ENCODE measurements at places on chromosomes 2 and 18. TPM values are rescaled to one million over a fixed set of nuclear protein-coding genes. Genes with fewer than 3 reads are reported as not detected.
A peak's percentile ranks its signal among the peaks of the same experiment; 100 is the strongest.

INHA gene
- 0.73 TPM for total RNA-seq

DNA sequence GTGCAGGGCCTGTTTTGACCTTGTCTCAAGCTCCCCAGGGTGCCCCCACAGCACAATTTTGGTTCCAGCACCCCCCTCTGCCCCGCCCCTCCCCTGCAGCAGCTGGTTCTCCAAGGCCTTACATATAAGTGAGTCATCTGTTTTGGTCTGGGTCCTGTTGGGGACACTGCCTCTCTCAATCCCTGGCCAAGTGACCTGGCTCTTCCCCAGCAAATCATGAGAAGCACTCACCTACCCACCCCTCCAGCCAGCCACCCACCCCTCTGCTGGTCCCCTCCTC is 90.5 kb downstream of the INHBB start:
- no peak overlapping the region for H3K27ac ChIP-seq
- no peak overlapping the region for H3K4me3 ChIP-seq
- no peaks in the 10 kb centered on the region for H3K36me3 ChIP-seq
- H3K27me3 ChIP-seq, result peaks cover 61% of the 10 kb centered on the region

GRCh38 chr18:79942211-79942610 is 9.2 kb downstream of the SLC66A2 start:
- peaks cover 4% of the 10 kb centered on the region for H3K4me1 ChIP-seq
- no peak overlapping the region for H3K27ac ChIP-seq
- H3K27me3 ChIP-seq, result no peaks in the 10 kb centered on the region
- no peak for DNase-seq

DNA sequence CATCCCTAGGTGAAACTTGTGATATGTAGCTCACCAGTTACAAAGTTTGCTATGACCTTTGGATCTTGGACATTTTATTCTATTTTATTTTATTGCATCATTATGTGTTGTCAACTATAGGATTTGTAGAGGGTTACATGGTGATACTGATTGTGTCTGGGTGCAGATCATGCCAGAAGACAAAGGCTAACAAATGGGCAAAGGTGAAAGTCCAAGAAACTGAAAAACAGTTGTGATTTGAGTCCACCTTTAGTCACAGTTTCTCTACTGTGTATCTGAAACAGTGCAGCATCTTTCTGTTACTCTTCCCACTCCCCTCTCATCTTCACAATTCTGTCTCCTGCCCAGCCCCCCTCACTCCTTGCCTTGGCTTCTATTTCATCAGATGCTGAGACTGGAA is 111.9 kb upstream of the LYPD6 start:
- DNase-seq, result no peak
- no peaks in the 10 kb centered on the region for H3K4me1 ChIP-seq
- no peaks in the 10 kb centered on the region for H3K27me3 ChIP-seq
- H3K4me3 ChIP-seq, result no peak overlapping the region

TSPYL6 gene
- not detected for total RNA-seq

GBX2 gene
- total RNA-seq, result 0.89 TPM

- H3K27me3 ChIP-seq, result no peaks in the 10 kb centered on the region
- no peak overlapping the region for H3K27ac ChIP-seq
- no peaks in the 10 kb centered on the region for H3K36me3 ChIP-seq
- H3K4me1 ChIP-seq, result peaks cover 3% of the 10 kb centered on the region
These were observed 54.2 kb downstream of the LANCL1 start for GRCh38 chr2:210422366-210422765.

GRCh38 chr18:37537868-37538525 is 27.6 kb downstream of the CELF4 start:
- peaks cover 15% of the 10 kb centered on the region for H3K4me1 ChIP-seq
- 0 out of 2 replicates have a peak overlapping the region, but pooled peaks have one; percentile 48 for H3K27ac ChIP-seq
- peak; percentile 95 for DNase-seq
- H3K27me3 ChIP-seq, result peaks cover 5% of the 10 kb centered on the region

ATP6V1B1 gene
- total RNA-seq, result not detected

DNA sequence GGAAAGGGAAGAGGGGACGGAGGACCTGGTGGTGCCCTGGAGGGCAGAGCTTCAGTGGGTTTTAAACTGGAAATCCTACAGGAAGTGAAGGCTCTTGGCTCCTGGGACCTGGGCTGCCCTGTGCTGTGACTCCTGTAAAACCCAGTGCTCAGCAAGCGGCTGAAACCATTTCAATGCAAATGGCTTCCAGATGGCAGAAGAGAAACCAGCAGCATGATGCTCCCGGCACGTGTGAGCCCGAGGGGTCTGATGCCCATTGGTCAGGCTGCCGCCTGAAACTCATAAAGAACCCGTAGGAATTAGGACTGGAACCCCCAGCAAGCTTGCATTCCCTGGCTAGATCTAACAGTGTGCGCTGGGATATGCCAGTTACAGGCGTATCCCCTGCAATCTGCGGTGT is 109.2 kb upstream of the THOC1 start:
- no peaks in the 10 kb centered on the region for H3K36me3 ChIP-seq

- H3K36me3 ChIP-seq, result no peaks in the 10 kb centered on the region
- peak; percentile 66 for DNase-seq
- H3K27ac ChIP-seq, result no peak within 1 kb of the TSS
These were observed at the start of gene LONRF2 for GRCh38 chr2:100321866-100322820. LONRF2 (minus strand) TSS chr2:100322501; CDS start chr2:100322093, 408 bp downstream.

NPPC gene
- total RNA-seq, result 4.7 TPM

NAT8 gene
- not detected for total RNA-seq

DNA sequence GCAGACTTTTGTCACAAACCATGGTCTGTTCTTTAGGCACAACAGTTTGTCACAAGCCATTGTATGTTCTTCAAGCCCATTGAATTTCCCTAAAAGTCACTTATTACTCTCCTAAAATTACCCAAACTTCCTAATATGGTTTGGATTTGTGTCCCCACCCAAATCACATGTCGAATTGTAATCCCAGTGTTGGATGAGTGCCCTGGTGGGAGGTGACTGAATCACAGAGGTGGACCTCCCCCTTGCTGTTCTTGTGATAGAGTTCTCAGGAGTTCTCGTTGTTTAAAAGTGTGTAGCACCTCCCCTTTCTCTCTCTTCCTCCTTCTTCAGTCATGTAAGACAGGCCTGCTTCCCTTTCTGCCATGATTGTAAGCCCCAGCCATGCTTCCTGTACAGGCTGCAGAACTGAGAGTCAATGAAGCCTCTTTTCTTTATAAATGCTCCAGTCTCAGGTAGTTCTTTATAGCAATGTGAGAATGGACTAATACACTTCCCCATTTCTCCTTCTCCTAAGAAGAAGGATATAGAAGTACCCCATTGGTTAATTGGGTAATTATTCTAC is 11.2 kb upstream of the GYPC start:
- no peaks in the 10 kb centered on the region for H3K36me3 ChIP-seq
- no peak overlapping the region for H3K27ac ChIP-seq
- H3K4me1 ChIP-seq, result 0 out of 2 replicates have a peak, but pooled peaks cover 4% of the 10 kb centered on the region
- no peak for DNase-seq
- no peaks in the 10 kb centered on the region for H3K27me3 ChIP-seq

DNA sequence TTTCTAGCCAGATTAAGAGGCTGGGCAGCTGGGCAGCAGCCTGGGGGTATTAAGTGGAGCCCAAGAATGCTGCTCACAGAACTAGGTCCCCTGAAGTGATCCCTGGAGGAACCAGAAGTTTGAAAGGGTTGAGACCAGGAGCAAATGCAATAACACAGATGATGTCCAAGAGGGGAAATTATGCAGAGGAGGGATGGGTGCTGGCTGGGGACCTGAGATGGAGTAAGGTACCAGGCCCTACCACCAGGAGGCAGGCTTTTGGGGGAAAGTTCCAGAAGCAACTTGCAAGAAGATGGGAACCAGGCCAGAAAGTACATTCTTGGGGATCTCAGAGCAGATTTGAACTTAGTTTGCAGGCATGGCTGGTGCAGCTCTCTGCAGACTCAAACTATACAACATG is 175.1 kb downstream of the NCK2 start:
- DNase-seq, result no peak
- H3K27ac ChIP-seq, result no peak overlapping the region
- H3K36me3 ChIP-seq, result no peaks in the 10 kb centered on the region
- H3K4me1 ChIP-seq, result no peaks in the 10 kb centered on the region
- no peak overlapping the region for H3K4me3 ChIP-seq

GRCh38 chr18:68608851-68609490 is 105.9 kb downstream of the TMX3 start:
- no peak overlapping the region for H3K27ac ChIP-seq
- no peak for DNase-seq
- H3K4me3 ChIP-seq, result no peak overlapping the region
- H3K36me3 ChIP-seq, result no peaks in the 10 kb centered on the region

DNA sequence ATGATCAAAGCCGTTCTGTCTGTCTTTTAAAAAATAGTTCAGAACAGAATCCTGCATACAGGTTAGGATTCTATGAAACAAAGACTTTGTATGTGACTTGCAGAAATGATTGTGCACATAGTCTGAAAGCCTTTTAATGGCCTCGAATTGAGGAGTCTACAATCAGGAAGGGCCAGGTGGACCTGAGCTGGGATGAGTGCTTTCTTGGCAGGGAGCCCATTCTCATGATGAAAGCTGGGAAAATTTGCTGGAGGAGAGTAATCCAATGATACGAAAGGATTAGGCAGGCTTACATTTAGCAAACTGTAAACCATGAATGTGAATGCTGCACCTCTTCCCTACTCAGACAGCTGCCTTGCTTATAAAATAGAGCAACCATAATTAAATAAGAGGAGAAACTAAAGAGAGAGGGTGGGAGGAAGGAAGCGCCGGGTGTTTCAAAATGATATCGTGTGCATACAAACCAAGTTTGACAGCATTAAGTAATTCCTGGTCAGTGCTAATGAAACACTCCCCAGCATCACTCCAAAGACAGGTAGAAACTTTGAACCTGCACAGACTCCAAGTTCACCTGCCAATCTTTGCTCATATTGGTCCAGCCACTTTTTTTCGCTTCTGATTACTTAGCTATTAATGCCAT is 23.7 kb upstream of the CXCR4 start:
- H3K36me3 ChIP-seq, result no peaks in the 10 kb centered on the region
- DNase-seq, result no peak
- no peak overlapping the region for H3K4me3 ChIP-seq
- H3K4me1 ChIP-seq, result no peaks in the 10 kb centered on the region
- H3K27ac ChIP-seq, result no peak overlapping the region

- H3K4me1 ChIP-seq, result peaks cover 10% of the 10 kb centered on the region
- no peak overlapping the region for H3K4me3 ChIP-seq
These were observed 34.3 kb downstream of the ZAP70 start for GRCh38 chr2:97747716-97748115.

GRCh38 chr18:52337276-52337675 is 2.7 kb upstream of the DCC start:
- DNase-seq, result no peak
- peaks cover 35% of the 10 kb centered on the region for H3K27me3 ChIP-seq
- H3K4me3 ChIP-seq, result no peak overlapping the region
- H3K36me3 ChIP-seq, result no peaks in the 10 kb centered on the region

GRCh38 chr2:160405077-160405867 is 88.3 kb downstream of the RBMS1 start:
- H3K36me3 ChIP-seq, result no peaks in the 10 kb centered on the region
- no peak overlapping the region for H3K27ac ChIP-seq
- H3K4me1 ChIP-seq, result peaks cover 13% of the 10 kb centered on the region
- peak overlapping the region; percentile 3 for H3K4me3 ChIP-seq

SALL3 gene
- total RNA-seq, result 54.5 TPM

GRCh38 chr2:241720099-241720498 is 14.3 kb upstream of the D2HGDH start:
- no peaks in the 10 kb centered on the region for H3K4me1 ChIP-seq
- no peak overlapping the region for H3K4me3 ChIP-seq
- peaks cover 6% of the 10 kb centered on the region for H3K36me3 ChIP-seq
- no peak for DNase-seq
- H3K27me3 ChIP-seq, result no peaks in the 10 kb centered on the region

DNA sequence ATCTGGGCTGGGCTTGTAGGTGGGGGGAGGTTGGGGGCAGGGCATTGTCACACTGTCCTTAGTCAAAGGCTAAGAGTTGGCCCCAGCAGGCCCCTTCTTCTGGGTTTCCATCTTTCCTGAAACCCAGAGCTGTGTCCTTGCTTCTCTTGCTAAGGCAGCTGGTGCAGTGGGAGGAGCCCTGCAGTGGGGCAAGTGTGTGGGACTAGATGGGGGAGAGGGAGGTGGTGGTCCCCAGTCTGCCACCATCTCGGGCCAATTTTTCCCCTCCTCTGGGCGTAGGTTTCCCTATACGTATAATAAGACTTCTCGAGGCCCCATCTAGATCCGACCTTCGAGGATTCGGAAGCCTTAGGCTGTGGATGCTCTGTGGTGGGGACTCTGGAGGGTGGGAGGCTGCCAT is 3.5 kb downstream of the KCNF1 start:
- peaks cover 41% of the 10 kb centered on the region for H3K27me3 ChIP-seq
- DNase-seq, result no peak

DNA sequence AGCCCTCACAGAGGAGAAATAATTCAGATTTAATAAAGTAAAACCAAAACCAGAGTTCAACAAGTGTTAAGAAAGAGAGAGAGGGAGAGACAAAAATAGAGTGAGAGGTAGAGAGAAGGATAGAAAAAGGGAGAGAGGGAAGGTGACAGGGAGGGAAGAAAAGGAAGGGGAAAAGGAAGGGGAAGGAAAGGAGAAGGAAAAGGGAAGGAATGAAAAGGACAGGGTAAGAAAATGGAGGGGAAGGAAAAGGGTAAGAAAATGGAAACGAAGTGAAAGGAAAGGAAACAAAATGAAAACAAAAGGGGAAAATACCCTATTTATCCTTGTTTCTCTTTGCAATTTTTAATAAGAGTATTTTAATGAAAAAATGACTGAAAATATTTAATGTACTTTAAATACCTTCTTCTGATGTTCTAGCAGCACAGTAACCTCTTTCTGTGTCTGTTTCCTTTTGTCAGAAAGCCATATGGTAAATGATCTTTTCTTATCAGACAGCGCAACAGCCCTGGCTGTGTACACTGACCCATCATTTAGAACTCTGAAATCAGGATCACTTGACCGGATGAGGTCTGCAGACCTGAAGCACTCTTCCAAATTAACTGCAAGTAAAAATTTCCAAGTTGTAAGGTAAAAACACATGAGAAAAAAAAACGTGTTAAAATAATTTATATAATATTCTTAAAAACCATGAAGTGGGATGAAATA is 11.8 kb downstream of the DSC3 start:
- H3K4me1 ChIP-seq, result no peaks in the 10 kb centered on the region
- no peak for DNase-seq
- no peak overlapping the region for H3K27ac ChIP-seq
- H3K36me3 ChIP-seq, result no peaks in the 10 kb centered on the region
- no peak overlapping the region for H3K4me3 ChIP-seq

DNA sequence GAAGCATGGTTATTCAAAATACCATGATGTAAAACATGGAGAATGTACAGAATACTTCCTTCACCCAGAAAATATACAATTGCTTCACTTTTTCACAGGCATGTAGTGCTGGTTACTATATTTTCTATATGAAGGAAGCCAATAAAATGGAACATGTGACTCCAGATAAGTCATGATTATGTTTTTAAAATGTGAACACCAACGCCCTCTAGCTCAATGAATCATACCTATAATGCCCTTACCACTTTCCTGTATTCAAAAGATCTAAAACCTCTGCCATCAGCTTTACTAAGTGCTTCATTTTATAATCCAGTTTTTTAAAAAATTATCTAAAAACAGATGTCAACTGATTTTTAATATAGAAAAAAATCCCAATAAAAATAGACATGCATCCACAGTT is 59.9 kb downstream of the SMAD2 start:
- DNase-seq, result no peak
- no peaks in the 10 kb centered on the region for H3K27me3 ChIP-seq
- H3K4me1 ChIP-seq, result peaks cover 5% of the 10 kb centered on the region
- peaks cover 3% of the 10 kb centered on the region for H3K36me3 ChIP-seq
- H3K27ac ChIP-seq, result no peak overlapping the region

UPP2 gene
- not detected for total RNA-seq
